ENCODE measurements at places on chromosomes 7 and 10.
A peak's percentile ranks its signal among the peaks of the same experiment; 100 is the strongest.

DNA sequence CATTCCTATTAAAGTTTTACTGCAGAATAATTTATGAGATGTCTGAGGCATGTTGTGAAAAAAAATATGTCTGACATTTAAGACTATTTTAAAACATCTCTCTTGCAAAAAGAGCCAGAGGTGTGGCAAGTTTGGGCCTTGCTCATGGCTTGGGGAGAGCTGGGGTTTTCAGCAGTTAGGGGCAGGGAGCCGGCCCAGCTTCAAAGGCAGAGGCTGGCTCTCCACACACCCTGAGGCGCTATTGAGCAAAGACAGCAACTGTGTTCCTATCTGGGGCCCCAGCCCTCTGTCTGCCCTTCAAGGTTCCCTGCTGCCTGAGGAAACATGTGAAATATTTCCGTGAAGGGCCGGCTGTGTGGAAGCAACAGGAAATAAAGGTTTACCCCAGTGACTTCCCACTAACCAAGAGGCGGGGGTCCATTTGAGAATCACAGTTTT is 94.0 kb downstream of the SORBS1 start:
- no peaks in the 10 kb centered on the region for H3K27me3 ChIP-seq
- DNase-seq: peak; percentile 55
- H3K27ac ChIP-seq: peak overlapping the region; percentile 97

- H3K27me3 ChIP-seq: no peaks in the 10 kb centered on the region
- H3K36me3 ChIP-seq: peaks cover 46% of the 10 kb centered on the region
- H3K4me3 ChIP-seq: no peak overlapping the region
- no peak overlapping the region for H3K27ac ChIP-seq
Observed at GRCh38 chr7:33273356-33273755, 144.0 kb downstream of the BBS9 start.

- peak overlapping the region; percentile 92 for H3K27ac ChIP-seq
- peaks cover 30% of the 10 kb centered on the region for H3K36me3 ChIP-seq
- no peaks in the 10 kb centered on the region for H3K27me3 ChIP-seq
- peaks cover 17% of the 10 kb centered on the region for H3K4me1 ChIP-seq
Observed at GRCh38 chr7:100088095-100088620, 611 bp upstream of the COPS6 start.

DNA sequence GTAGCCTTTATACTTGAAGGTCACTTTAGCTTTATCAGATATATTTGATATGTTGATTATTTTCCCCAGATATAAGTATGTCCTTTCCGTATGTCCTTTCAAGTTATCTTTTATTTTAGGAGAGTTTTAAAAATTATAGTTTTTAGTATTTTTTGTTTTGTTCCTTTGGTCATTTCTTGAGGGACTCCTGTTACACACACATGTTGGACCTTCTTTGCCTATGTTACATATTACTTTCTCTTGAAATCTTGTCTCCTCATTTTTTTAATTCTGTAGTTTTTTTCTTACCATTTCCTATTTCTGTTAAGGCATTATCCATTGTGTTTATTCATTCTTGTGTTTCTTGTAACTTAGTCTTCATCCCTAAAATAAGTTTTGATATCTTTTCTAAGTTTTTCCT is 23.9 kb downstream of the GLCCI1 start:
- H3K4me3 ChIP-seq: no peak overlapping the region
- H3K36me3 ChIP-seq: peaks cover 28% of the 10 kb centered on the region
- H3K27me3 ChIP-seq: no peaks in the 10 kb centered on the region
- no peak overlapping the region for H3K27ac ChIP-seq
- H3K4me1 ChIP-seq: peaks cover 13% of the 10 kb centered on the region
- DNase-seq: no peak

DNA sequence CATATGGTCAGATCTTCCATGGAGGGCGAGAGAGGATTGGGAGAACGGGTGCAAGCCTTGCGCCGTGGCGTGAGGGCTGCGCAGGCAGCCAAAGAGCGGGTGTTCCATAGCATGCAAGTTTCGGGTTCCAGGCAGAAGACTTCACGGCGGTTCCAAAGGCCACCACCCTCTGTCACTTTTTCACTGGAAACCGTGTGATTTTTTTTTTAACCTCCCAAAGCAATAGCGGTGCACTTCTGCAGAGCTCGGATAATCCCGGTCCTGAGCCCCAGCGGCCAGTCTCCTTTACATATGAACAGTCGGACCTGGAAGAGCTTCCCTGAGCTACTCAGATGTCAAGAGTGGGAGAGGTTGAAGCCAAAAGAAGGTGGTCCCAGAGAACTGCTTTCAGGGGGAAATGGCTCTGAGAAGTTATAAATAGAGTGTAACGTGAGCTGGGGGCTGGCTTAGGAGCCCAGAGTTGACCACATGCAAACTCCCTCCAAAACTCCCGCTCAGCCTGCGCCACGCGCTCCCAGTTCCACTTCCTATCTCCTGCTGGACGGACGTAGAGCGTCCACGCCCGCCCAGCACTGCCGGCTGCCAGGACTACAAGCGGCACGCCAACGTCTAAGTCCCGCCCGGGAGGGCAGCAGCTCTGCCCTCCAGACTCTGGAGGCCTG is at the start of gene MEOX2:
MEOX2 (minus strand) TSS at position 389 of the 662 bp plus-strand sequence; CDS start at position 108, 281 bp downstream.
- no peak for DNase-seq
- peaks cover 86% of the 10 kb centered on the region for H3K27me3 ChIP-seq
- peak within 1 kb of the TSS; percentile 59 for H3K4me3 ChIP-seq
- H3K4me1 ChIP-seq: peaks cover 31% of the 10 kb centered on the region

GRCh38 chr10:6918305-6918704 is 338.2 kb upstream of the PRKCQ start:
- no peaks in the 10 kb centered on the region for H3K36me3 ChIP-seq
- H3K27ac ChIP-seq: no peak overlapping the region
- H3K27me3 ChIP-seq: peaks cover 39% of the 10 kb centered on the region
- H3K4me3 ChIP-seq: no peak overlapping the region
- H3K4me1 ChIP-seq: no peaks in the 10 kb centered on the region

DNA sequence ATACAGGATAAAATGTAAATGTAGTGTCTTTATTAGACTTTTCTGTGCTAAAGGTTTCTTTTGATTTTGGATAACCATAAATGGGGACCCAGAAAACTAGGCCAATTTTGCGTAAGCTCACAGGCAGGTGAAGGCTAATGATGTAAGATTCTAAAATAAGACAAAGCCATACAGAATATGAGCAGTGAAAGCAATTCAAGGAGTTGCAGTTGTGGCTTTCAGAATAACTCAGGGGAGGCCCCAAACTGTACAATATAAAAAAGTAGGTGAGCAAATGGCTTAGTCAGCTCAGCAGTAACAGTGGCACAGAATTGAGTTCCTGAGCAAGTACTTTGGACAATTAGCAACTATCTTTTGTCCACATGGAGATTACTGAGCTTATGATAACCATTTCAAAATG is 81.7 kb upstream of the NRP1 start:
- H3K27me3 ChIP-seq: no peaks in the 10 kb centered on the region
- no peak for DNase-seq
- no peaks in the 10 kb centered on the region for H3K36me3 ChIP-seq
- no peak overlapping the region for H3K4me3 ChIP-seq

DNA sequence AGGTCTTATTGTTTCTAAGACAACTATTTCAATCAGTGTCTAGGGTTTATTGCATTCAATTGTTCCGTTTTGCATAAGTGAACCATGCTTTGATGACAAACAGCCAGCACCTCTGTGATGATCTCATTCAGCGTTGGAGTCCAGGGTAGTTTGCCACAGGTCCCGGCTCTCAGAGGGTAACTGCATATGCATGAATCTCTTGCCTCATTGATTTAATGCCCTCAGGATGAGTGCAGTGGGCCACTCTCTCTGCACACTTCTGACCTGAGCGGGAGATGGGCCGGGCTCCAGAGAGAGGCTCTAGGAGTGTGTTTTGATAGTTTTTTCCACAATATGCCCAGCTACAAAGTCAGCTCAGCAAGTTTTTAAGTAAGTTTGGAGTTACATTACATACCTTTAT is 83.9 kb downstream of the HECW1 start:
- DNase-seq: no peak
- H3K27ac ChIP-seq: no peak overlapping the region
- H3K36me3 ChIP-seq: no peaks in the 10 kb centered on the region
- no peak overlapping the region for H3K4me3 ChIP-seq
- H3K27me3 ChIP-seq: peaks cover 3% of the 10 kb centered on the region

DNA sequence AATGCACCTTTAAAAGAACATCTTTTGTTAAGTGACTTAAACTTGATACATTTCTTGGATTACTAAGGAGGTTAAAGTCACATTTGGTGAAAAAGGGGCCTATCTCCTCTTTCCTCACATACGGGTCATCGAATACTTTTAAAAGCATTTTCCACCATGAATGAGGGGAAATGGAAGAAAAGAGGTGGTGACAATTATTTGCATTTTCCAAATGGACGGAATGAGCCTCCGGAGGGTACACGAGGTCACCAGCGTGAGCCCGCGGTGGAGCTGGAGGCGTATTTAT is 1.0 kb upstream of the BMPR1A start:
- H3K27me3 ChIP-seq: no peaks in the 10 kb centered on the region
- H3K4me1 ChIP-seq: peaks cover 54% of the 10 kb centered on the region
- H3K27ac ChIP-seq: peak overlapping the region; percentile 94
- peak overlapping the region; percentile 81 for H3K4me3 ChIP-seq
- peaks cover 3% of the 10 kb centered on the region for H3K36me3 ChIP-seq
- DNase-seq: no peak

DNA sequence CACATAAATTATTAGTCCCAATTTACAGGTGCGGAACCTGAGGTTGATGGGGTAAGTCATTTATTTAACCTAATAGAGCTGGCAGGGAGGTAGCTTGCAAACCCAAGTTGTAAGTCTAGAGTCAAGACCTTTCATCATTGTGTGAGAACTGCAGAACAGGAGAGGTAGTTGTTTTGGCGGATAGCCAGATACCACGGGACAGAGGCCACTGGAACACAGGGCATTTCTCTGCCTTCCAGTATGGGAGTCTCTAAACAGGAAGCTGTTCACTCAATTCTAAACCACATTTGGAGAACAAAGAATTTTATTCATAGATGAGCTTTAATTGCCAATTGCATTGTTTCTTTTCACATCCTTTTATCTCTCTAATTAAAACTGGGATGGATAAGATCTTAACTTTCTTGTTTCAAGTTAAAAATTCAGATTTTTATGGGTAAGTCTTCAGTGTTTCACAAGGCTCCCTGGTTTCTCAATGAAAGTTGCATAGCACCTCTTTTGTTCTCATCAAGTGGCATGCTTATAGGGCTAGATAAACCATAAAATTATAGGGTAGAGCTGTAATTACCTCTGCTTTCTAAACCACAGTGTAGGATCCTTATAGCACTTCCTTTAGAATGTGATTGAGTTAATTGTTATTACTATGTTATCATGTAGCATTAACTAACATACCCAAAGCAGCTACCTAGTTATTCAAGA is 489.0 kb downstream of the GATA3 start:
- peaks cover 18% of the 10 kb centered on the region for H3K4me1 ChIP-seq
- no peaks in the 10 kb centered on the region for H3K27me3 ChIP-seq
- H3K36me3 ChIP-seq: peaks cover 3% of the 10 kb centered on the region
- no peak overlapping the region for H3K27ac ChIP-seq

DNA sequence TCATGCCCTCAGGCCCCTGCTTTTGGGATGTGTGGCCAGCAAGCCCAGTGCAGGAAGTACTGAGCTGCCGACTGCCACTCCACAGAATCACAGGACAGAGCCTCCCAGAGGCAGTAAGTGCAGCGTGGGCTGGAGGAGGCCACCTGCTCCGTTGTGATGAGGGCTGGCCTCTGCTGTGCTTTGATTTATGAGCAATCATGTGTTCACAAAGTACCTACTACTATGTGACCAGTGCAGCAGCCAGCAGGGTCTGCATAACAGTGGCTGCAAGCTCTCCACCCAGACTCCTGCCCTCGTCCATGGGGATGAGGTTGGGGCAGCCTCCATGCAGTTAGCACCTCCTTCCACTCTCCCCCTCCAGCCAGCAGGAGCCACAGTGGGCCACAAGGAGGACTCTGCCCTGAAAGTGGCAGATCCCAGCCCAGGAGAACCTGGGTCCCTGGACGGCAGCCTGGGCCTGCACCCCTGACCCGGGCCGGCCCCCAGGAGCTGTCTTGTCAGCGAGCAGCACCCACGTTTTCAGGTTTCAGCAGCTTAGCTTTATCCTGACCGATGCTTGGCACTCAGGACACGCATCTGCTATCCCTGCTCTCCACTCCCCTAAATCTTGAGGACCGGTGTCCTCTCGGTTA is 37.7 kb upstream of the INSIG1 start:
- peaks cover 19% of the 10 kb centered on the region for H3K4me1 ChIP-seq
- no peak overlapping the region for H3K4me3 ChIP-seq

GRCh38 chr7:21429786-21430574 is 2.1 kb downstream of the SP4 start:
- no peak overlapping the region for H3K27ac ChIP-seq
- H3K4me3 ChIP-seq: peak overlapping the region; percentile 92
- peaks cover 32% of the 10 kb centered on the region for H3K4me1 ChIP-seq
- no peak for DNase-seq
- no peaks in the 10 kb centered on the region for H3K36me3 ChIP-seq
